Right ventricle myocardium inferior (tissue), 1 donor: ENCODE measurements at places on chromosomes 1 and 21. TPM values are rescaled to one million over a fixed set of nuclear protein-coding genes. Genes with fewer than 3 reads are reported as not detected.

GRCh38 chr1:200150006-200150405 is 122.5 kb downstream of the NR5A2 start:
- no peak for DNase-seq

- no peak for DNase-seq
Observed at GRCh38 chr1:104467590-104467989, 717.9 kb downstream of the AMY1C start.

DNA sequence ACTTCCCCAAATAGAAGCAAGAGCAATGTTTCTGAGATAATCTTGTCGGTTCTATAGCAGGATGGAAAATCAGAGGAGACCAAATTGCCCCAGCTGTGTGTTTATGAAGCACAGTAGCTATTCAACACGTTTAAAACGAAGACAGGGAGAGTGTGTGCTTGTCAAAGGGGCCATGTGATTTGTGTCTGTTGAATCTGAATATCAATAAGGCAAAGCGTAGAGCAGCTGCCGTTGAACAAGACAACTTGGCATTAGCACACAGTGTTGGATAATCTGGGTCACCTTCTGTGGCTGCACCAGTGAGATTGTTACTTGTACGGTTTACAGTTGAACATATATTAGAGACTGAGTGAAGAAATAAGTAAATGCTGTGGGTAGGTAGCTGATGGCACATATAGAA is 1.0 kb downstream of the CRB1 start:
- DNase-seq: no peak

- DNase-seq: peak; percentile 99
Observed at GRCh38 chr1:205750138-205751035, at the start of gene NUCKS1. NUCKS1 (minus strand) TSS chr1:205750182; CDS start chr1:205749973, 209 bp downstream.

DNA sequence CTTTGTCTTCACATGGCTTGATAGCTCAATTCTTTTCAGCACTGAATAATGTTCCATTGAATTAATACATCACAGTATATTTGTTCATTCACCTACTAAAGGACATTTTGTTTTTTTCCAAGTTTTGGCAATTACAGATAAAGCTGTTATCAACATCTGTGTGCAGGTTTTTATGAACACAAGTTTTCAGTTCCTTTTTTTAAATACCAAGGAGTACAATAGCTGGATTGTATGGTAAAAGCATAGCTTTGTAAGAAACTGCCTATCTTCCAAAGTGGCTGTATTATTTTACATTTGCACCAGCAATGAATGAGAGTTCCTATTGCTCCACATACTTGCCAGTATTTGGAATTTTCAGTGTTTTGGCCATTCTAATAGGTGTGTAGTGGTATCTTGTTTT is 4.8 kb upstream of the MCOLN2 start:
- DNase-seq: no peak

GRCh38 chr21:39009587-39010225 is 173.5 kb downstream of the PSMG1 start:
- no peak for DNase-seq

DNA sequence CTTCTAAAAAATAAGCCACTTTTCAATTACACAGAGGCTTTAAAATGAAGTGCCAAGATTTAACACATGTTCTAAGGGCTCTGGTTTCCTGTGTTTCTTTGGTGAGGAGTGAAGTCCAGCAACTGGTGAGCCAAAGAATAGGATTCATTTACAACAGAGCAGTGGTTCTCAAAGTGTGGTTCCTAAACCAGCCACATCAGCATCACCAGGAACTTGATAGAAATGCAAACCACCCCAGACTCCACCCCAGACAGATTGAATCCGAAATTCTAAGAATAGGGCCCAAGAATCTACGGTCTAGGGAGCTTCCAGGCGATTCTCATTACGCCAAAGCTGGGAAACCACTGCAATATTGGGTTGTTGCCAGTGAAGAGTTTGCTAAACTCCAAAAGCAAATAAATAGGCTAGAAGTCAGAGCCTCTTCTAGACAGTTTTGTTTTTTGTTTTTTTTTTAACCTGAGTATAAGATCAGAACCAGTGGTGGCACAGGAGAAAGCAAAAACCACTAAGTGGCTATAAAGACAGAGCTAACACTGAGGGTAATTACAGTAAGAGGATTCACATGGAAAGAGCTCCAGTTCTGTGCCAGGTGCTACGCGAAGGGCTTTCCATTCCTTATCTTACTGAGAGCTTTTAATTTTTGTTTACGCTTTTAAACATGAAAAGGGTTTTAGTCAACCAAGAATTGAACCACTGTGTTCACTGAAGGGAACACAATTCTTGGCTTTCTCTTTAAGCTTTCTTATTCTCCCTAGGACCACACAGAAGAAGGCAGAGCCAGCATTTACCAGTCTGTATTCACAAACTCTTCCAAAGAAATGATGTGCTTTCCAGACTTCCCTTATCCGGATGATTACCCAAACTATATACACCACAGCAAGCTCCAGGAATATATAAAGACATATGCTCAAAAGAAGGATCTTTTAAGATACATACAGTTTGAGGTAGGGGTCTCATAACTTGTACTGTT is 42.4 kb upstream of the FMO2 start:
- DNase-seq: no peak

GRCh38 chr1:34842073-34842472 is 17.5 kb downstream of the SMIM12 start:
- no peak for DNase-seq

- no peak for DNase-seq
Observed at GRCh38 chr1:104648269-104648691, 898.6 kb downstream of the AMY1C start.

GRCh38 chr1:192066202-192066601 is 92.1 kb upstream of the RGS18 start:
- DNase-seq: no peak

- peak; percentile 95 for DNase-seq
Observed at GRCh38 chr1:23825076-23825761, at the start of gene HMGCL. HMGCL (minus strand) TSS chr1:23825429; CDS start chr1:23825415, 14 bp downstream.

DNA sequence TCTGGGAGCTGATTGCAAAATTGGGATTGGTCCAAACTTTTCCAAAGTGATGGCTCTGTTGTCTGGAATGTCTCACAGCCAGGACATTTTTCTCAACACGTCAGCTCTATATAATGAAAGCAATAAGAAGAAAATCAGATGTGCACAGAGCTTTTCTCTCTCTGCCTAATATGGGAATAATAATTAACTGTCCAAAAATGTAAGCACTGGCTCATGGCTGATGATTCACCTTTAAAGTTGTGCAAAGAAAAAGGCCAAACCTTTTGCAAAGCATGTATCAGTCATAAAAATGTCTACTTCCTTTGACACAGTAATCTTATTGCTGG is 30.4 kb downstream of the ZNF281 start:
- DNase-seq: no peak

DNA sequence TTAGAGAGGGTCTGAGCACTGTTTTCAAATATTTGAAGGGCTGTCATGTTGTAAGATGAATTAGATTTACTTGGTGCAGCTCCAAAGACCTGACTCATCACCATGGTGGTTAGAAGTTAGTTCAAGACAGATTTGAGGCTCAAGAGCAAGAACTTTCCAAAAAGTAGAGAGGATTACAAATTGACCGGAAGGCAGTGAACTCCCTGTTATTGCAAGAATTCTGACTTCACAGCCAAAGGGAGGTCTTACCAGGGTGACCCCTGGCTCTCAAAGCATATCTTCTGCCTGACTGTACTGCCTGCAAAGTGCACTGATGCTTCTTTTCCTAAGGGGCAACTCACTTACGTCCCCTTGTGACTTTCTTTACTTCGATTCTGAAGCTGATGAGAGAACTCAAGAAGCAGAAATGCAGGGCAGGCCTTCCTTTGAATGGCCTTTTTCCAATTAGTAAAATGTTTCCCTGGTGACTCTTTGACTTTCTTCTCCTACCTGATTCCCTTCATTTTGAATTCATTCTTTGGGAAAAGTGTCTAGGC is 86.4 kb downstream of the NAV1 start:
- DNase-seq: no peak

GRCh38 chr1:15459771-15460707 is 3.5 kb downstream of the CELA2A start:
- DNase-seq: no peak

- DNase-seq: no peak
Observed at GRCh38 chr1:62228136-62228882, 33.7 kb downstream of the L1TD1 start.

Gene SMG7
- 45.5 TPM for total RNA-seq

Gene ZFP69B
- total RNA-seq: 1.2 TPM

Gene LEFTY1
- total RNA-seq: not detected

Gene SLAMF9
- total RNA-seq: not detected

Gene F5
- 16.6 TPM for total RNA-seq

Gene GATAD2B
- 35.3 TPM for total RNA-seq
